Activated naive CD4-positive, alpha-beta T cell treated with anti-CD3 and anti-CD28 coated beads, Interleukin-2, amount 50 U/mL, for 16 hours (primary cell): ENCODE measurements at places on chromosomes 6 and 20.

DNA sequence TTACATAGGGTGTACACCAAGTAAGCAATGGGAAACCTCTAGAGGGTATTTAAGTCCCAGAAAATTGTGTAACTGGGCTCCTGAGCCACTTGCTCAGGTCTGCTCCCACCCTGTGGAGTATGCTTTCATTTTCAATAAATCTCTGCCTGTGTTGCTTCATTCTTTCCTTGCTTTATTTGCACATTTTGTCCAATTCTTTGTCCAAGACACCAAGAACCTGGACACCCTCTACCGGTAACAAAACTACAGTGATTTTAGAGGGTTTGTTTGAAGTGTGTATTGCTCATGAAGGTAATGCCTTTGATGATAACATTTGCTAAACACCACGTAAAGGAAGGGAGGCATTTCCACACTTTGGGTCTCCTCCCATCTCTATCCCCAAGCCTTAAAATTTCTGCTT lies 46.2 kb downstream of the MYB start:
- DNase-seq: no peak

GRCh38 chr6:146884728-146885127 lies 286.0 kb downstream of the ADGB start:
- DNase-seq: no peak

GRCh38 chr6:141580131-141580530 lies 552.6 kb upstream of the GJE1 start:
- no peak for DNase-seq

DNA sequence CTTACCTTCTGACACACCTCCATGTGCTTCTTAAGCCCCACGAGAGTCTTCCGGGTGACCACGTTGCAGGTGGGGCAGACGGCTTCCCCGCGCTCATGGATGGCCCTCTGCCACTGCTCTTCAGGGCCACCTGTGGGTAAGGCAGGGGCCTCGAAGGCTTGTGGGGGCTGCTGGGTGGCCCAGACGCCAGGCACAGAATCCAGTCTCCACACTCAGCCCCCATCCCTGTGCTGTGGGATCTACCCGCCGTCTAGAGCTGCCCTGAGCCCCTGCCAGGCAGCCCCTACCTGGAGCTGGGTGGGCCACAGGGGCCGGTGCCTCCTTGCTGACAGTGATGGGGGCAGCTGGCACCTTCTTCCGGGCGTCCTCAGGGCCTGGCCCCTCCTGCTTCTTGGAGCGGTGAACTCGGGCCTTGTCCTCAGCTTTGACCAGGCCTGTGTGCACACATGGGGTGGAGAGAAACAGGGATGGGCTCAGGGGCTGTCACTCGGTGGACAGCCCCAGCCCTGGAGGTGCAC lies 5.9 kb downstream of the ZNF512B start:
- no peak for DNase-seq

DNA sequence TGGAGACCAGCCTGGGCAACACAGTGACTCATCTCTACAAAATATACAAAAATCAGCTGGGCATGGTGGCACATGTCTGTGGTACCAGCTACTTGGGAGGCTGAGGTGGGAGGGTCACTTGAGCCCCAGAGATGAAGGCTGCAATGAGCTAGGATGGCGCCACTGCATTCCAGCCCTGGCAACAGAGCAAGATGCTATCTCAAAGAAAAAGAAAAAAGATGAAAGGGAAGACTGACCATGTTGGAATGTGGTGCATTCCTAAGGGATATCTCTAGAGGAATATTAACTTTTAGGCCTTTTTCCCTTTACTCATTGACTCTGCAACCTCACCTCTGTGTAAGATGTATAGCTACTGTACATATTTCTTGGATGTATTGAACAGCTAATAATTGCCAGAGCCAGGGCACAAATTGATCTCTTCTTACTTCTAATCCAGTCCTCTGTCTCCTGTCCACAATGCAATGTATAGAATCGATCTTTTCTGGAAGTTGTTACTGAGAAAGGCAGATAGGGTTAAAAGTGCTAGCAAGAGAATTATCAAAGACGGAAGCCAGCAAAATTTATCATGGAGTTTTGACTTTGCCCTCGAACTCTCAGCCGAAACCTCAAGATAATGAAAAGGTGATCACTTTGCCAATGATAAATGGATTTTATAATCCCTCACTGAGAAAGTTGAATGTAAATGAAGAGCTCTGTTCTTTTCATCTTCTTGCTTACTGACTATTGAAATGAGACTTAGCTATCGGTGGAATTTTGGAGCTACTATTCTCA lies 46.3 kb downstream of the GCNT2 start:
- no peak for DNase-seq

GRCh38 chr20:31474758-31475427 lies at the start of the genes DEFB124 and REM1:
Gene DEFB124 (minus strand): TSS chr20:31475127. CDS start chr20:31473013, 2,114 bp downstream.
Gene REM1 (plus strand): TSS chr20:31475288. CDS start chr20:31476446, 1,158 bp downstream.
- DNase-seq: no peak

GRCh38 chr6:617456-618100 lies 39.3 kb downstream of the HUS1B start:
- no peak for DNase-seq

- DNase-seq: no peak
Measured at GRCh38 chr6:31906122-31906521, 4.2 kb upstream of the ZBTB12 start.

GRCh38 chr6:21850691-21851090 lies 257.1 kb downstream of the SOX4 start:
- DNase-seq: no peak

- peak; percentile 82 for DNase-seq
Measured at GRCh38 chr20:38730989-38731737, 6.9 kb downstream of the SLC32A1 start.

DNA sequence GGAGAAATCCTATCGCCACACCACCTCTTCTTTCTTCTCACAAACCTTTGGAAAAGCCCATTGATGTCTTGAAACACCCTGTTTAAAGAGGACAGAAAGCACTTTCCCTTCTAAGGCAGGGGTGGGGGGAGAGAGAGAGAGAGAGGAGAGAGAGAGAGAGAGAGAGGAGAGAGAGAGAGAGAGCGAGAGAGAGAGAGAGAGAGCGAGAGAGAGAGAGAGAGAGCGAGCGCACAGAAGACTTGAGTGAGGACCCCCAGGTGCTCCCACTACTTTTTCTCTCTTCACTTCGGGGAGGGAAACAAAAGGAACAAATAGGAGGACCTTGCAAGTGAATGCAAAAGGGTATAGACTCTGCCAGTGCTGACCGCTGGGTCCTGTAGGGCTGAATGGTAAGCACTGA lies 52.4 kb downstream of the TIAM2 start:
- DNase-seq: no peak

DNA sequence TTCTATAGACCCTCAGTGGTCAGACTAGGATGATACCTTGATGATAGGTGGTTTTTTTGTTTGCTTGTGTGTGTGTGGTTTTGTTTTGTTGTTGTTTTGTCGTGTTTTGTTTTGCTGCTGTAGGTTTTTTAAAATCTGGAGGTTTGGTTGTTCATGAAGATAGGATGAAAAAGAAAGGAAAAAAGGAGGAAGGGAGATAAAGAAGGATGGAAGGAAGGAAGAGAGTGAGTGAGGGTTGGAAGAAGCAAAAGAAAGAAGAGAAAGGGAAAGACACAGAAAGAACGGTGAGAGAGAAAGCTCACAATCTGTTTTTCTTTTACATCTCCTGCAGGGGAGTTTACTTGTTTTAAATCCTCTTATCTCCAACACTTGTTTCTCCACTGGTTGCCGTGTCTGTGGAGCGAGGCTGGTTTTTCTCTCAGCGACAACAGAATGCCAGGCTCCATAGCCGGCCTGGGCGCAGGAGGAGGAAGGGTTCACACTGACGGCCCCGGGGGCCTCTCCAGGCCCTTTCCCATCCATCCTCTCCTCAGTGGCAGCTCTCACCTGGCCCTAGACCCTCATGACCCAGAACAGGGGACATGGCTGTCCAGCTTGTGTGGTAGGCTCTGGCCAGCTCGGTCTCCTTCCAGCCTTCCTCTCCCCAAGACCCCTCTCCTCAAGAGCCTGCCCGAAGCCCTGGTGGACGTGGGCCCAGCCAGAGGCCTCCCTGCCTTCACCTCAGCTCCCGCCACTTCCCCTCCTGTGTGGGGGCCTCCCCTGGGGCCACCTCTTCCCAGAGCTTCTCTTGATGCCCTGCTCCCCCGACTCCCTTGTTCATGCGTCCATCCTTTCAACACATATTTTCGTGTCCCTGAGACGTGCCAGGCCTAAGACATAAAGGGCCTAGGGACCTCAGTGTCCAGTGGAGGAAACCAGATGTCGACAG lies 168.4 kb downstream of the VEGFA start:
- no peak for DNase-seq

- no peak for DNase-seq
Measured at GRCh38 chr20:31930779-31931178, 21.1 kb downstream of the PDRG1 start.

DNA sequence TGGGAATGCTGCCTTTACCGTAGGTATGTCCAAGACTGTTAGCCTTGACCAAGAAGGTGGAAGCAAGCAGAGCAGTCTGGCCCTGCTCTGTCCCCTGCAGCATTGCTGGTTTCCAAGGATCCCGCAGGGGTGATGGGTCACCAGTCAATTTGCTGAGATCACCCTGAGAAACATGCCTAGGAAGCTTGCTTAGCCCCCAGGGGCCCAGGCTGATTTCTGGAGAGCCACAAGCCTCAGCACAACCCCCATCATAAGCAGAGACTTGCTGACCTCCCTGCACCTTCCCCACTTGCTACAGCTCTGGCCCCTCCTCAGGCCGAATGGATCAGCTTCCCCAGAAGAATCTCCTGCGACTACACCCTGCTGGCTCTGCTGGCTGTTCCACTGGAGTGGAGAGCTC lies 21.5 kb downstream of the ARHGAP40 start:
- DNase-seq: no peak

DNA sequence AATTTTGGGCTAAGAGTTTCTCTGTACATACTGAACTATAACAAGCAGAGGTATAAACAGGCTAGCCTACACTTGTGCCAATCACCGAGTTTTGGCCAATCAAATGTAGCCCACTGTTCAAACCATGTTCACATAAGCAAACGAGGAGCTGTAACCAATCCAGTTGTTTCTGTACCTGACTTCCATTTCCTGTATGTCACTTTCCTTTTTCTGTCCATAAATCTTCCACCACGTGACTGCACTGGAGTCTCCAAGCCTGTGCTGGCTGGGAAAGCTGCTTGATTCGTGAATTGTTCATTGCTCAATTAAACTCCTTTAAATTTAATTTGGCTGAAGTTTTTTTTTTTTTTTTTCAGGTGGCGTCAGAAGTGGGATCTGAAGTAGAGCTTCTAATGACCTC lies 332.9 kb downstream of the RNF144B start:
- DNase-seq: no peak

GRCh38 chr20:14142964-14143627 lies 147.8 kb downstream of the MACROD2 start:
- no peak for DNase-seq

GRCh38 chr6:110876170-110876773 lies 1.7 kb downstream of the AMD1 start:
- peak; percentile 66 for DNase-seq

DNA sequence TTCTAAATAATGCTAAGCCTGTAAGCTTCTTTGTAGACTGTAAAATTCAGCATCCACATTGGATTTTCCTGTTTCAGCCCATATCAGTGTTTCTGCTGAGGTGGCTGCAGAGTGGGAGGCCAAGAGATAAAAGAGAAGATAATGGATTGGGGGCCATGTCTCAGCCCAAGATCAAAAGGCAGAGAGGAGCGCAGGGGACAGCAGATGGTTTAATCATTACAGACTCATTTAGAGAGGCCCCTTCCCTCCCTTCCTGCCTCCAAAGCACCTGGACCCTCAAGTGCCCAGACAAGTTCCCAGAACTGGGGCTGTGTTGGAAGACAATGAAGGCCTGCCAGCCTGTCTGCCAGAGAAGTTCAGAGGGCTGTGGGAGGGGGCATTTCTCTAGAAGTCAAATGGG lies 20.4 kb upstream of the CTNNBL1 start:
- DNase-seq: no peak

DNA sequence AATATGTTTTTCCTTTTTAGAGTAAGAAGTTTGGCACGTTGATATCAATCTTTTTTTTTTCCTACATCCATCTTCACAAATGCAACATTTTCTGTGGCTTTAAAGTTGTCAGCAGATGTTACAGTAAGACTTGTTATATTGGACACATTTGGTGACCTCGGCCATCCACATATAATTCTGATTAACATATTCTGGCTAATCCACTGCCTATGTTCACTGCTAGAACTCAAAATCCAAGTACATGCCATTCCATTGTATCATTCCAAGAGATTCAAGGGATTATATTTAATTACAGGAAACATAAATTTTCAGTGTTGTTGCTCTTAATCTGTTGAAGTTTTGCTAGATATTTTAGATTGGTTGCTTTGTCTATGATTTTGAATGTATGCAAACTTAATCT lies 367.6 kb downstream of the TENT5A start:
- DNase-seq: no peak

DNA sequence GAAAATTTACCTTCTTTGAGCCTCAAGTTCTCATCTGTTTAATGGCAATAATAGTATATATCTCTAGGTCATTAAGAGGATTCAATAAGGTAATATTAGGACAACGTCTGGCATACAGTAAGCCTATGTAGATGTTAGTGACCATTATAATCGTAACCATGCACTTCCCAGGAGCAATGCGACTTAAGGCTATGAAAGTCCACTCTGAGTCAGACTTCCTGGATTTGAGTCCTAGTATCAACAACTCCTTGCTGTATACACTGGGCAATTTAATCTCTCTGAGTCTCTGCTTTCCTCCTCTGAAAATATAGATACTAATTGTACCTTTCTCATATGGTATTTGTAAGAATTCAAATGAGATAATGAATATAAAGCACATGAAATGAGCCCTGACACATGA lies 168.1 kb upstream of the HDDC2 start:
- DNase-seq: no peak

GRCh38 chr20:25424536-25424935 lies 17.1 kb downstream of the GINS1 start:
- DNase-seq: no peak

- no peak for DNase-seq
Measured at GRCh38 chr6:38366234-38366633, 273.5 kb downstream of the BTBD9 start.

DNA sequence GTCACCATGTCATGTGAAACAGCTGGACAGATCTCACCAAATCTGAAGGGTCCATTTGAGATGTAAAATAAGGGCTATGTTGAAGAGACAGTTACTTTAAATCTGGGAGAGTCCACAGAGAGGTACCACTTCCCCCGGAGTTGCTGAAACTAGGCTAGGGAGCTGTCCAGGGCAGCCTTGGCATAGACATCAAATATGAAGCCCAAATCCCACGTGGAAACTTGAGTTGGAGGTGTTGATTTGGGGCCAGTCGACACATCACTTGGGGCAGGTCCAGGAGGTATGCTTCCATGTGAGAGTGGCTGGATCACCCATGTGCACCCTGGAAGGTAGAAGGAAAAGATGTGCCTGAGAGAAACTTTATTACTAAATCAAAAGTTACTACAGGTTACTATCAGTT lies 12.0 kb upstream of the SERPINB9 start:
- DNase-seq: no peak

- DNase-seq: peak; percentile 9
Measured at GRCh38 chr20:63091901-63092659, 85.3 kb upstream of the BHLHE23 start.

DNA sequence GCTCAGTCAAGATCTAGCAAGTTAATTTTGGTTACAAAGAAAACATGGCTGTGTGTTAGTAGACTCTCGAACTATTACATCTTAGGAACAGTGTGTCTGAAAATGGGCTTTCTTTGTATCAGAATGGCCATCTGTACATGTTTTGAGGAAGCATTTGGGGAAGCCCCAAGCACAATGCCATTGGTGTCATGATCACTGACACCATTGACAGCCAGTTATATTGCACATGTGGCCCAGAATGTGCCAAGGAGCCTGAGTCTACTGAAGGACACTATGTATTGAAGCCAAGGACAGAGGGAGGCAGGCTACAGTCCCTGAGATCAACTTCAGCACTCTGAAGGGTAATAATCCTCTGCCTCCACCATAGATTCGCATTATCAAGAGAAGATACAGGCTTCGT lies 12.6 kb upstream of the FAM50B start:
- no peak for DNase-seq
